Activated CD8-positive, alpha-beta memory T cell treated with anti-CD3 and anti-CD28 coated beads for 1 hour (primary cell): ENCODE measurements at places on chromosomes 2 and 18.

DNA sequence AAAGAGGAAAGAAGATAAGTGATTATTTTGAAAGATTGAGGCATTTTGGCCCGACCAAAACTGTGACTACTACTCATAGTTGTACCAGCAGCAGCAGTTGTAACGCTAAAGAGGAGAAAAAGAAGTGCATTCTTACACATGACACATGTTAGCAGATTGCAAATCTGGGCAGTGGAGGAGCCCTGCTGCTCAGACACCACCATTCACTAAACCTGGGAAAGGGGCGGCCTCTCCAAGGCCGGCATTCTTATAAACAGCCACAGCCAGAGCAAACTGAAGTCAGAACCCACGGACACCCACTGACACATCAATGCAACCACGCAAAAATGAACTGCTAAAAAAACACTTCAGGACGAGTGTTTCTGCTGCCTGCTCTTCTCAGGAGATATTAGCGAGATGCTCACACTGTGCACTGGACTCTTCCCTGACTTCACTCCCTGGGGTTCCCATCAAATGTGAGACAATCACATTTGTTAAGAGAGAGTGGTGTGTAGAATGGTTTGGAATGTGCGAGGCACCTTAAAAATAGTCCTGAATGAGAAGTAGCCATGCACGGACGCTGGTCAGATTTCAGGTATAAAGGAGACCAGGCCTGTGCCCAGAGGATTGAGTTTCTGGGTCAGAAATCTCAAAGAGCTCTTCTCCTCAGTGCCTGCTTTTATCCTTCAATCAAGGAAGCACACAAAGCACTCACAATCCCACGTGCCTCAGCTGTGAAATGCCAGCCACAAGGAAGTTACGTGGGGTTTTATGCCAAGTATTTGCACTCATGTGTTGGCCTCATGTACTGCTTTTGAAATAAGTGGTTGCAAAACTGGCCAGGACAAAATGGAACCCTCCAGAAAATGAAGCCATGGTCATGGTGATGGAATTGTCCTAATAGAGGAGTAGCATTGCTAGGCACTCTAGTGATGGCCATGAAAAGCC, 83.4 kb downstream of the MTCL1 start:
- DNase-seq: no peak

DNA sequence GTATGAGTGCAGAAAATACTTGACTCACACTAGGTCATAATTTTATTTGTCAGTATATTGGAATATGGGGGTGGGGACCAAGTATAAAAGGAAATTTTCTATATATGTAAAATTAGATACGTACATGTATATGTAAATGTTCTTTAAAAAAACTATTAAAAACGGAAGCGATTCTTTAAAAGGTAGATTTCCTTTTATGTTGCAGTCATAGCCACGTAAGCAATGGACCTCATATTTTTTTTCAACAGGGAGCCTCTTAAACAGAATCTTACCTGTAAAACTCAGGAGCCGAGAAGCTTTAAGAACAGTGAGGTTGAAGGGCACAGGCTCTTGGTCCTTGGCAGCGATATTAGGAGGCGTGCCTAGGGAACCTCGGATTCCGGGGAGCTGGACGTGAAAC, 3.3 kb downstream of the RHBDD1 start:
- DNase-seq: no peak

DNA sequence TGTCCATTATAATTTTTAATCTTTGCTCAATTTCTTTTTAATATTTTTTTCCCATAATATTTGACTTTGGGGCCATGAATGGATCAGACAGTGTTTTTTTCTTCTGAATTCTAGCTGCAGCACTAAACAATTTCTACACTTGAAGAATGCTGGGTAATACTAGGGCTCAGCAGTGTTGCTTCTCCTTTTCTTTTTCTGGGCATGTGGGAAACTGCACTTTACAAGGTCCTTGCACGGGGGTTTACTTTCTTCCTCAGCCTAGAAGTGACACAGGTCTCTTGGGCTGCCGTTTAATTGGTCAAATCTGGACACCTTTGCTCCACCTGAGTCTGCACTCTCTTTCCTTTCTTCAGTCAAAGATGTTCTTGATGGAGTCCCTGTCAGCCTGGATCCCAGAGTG, 135.4 kb upstream of the APCDD1 start:
- DNase-seq: no peak

DNA sequence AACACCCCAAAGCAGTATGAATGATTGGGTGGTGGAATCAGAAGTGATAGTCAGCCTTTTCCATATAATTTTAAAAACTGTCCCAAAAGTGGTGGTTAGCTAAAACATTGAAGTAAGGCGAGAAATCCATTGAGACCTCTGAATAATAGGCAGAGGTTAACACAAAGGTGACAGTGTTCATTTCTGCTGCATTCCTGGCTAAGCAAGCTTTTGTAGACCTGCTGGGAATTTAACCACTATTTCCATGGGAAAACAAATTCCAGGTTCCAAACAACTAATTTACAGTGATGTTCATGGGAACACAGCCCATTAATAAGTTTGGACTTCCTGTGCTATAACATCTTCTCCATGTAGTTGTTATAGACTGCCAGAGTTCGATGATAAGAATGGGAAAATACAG, 6.3 kb upstream of the INO80D start:
- no peak for DNase-seq

DNA sequence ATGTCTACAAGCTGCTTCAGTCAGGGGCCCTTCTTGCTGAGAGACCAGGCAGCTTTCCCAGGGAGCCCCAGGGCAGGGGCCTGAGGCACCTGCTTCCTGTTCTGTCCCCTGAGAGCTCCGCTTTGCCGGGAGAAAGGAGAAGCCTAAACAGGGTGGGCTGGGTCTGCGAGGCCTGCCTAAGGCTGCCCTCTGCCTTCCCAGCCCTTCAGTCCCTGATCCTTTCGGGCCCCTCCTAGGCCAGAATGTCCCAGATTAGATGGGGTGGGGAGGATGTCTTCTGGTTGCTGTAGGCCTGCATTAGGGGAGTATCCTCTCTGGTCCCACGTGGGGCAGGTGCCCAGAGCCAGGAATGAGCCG, 72.4 kb downstream of the TGOLN2 start:
- no peak for DNase-seq

DNA sequence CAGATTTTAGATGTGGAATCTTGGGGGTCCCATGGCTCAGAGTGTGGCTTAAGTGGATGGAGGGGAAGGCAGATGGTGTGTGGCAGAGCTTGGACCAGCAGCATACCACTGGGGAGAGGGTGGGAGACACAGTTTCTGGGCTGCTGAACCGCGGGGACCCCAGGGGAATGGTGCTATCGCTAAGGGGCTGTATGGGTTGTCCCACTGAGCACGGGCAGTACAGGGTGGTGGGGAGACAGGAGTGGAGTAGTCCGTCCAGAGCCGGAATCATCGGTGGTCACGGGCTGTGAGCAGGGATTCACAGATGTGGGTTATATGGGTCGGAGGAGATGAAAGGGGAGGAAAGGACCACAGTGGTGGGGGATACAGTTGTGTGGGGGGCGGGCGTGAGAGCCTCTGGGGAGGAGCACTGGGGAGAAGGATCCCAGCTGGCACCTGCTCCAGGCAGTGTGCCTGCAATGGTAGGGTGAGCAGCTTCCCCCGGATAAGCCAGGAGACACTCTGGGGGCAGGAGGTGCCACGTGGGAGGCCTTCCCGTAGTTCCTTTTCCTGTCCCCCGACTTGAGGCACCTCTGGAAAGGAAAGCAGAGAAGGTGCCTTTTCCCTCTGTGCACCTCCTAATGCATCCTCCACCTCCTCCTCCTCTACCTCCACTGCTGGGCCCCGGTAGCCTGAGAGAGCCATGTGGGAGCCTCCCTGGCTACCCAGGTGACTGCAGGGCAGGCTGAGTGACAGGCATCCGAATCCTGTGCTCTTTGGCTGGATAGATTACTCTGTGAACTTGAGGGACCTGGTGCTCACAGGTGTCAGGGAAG, 24.9 kb downstream of the IGFBP5 start:
- DNase-seq: no peak

- no peak for DNase-seq
Measured at GRCh38 chr2:96760986-96761832, 507 bp downstream of the CNNM4 start.

- no peak for DNase-seq
Measured at GRCh38 chr2:2456721-2457120, 125.6 kb upstream of the MYT1L start.

DNA sequence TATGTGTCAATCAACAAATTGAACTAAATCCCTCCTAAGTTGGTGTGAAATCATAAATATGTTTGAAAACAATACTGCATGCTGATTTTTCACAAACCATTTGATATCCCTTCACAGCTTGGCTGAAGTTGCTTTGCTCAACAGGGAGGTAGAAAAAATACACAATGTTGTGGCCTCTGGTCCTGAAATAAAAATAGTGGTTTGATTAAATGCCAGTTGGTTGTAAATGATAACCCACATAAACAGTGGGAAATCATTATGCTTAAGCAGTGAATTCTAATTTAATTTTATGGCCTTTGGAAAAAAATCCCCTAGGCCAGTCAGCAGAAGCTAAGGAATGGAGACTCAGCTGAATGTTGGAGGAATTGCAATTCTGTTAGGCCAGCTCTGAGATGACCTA, 359.4 kb upstream of the CWC22 start:
- no peak for DNase-seq

GRCh38 chr2:15040429-15041084, 408.0 kb downstream of the LRATD1 start:
- no peak for DNase-seq

DNA sequence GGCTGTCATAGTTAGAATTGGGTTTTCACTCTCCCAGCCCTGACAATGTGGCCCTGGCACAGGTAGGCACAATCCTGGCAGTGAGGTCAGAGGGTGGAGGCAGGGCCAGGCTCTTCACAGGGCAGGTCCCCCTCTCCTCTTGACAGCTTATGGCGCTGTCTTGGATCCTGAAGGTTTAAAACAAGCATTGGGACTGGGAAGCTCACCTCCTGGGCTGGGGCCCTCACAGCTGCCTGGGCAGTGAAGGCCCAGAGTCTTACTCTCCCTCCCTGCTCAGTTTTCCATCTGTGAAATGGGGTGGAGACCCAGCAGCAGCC, 23.3 kb downstream of the LBH start:
- DNase-seq: no peak

- no peak for DNase-seq
Measured at GRCh38 chr18:35983147-35983546, 10.7 kb downstream of the RMP24 start.

GRCh38 chr2:191318729-191319078, 73.5 kb downstream of the MYO1B start:
- no peak for DNase-seq

DNA sequence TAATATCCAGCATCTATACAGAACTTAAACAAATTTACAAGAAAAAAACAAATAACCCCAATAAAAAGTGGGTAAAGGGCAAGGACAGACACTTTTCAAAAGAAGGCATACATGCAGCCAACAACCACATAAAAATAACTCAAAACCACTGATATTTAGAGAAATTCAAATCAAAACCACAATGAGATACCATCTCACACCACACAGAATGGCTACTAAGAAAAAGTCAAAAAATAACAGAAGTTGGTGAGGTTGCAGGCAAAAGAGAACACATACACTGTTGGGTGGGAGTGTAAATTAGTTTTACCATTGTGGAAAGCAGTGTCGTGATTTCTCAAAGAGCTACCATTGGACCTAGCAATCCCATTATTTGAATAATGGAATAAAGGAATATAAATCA, 1973.9 kb upstream of the LRRTM1 start:
- DNase-seq: no peak

- DNase-seq: no peak
Measured at GRCh38 chr2:180722551-180723239, 257.7 kb upstream of the UBE2E3 start.

- no peak for DNase-seq
Measured at GRCh38 chr2:67824186-67824585, 238.6 kb downstream of the C1D start.

GRCh38 chr2:2909086-2910035, 468.3 kb downstream of the EIPR1 start:
- DNase-seq: no peak

- DNase-seq: no peak
Measured at GRCh38 chr2:62895632-62896009, 155.0 kb upstream of the OTX1 start.

DNA sequence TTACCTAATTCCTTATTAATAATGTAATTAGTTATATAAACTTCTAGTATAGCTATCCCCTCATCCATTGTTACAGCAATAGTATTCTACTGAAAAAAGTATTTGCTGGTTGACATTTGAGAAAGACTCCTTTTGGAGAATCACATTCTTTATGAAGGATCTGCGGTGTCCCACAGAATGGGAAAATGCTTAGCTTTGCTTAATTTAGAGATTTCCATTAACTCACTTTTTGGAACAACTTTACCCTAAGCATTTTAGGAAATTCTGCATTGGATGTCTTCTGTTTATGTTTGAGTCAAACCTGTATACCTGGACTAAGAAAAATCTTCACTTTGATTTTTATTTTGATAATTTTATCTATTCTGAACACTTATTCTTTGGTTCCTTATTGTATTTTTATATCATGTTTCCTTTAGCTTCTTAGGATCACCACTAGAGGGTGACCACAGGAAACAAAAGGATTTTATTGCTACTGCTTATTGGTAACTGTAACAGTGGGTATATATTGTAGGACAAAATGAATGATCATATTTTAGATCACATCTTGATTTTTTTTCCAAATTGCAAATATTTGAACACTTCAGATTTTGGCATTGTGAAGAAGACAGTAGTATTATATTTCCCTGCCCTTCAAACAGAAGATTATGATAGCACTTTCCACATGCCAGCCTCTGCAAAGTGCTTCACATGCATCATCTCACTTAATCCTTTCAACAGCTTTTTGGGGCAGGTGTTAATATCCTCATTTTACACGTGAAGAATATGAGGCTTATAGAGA, 79.6 kb downstream of the MIB1 start:
- no peak for DNase-seq

DNA sequence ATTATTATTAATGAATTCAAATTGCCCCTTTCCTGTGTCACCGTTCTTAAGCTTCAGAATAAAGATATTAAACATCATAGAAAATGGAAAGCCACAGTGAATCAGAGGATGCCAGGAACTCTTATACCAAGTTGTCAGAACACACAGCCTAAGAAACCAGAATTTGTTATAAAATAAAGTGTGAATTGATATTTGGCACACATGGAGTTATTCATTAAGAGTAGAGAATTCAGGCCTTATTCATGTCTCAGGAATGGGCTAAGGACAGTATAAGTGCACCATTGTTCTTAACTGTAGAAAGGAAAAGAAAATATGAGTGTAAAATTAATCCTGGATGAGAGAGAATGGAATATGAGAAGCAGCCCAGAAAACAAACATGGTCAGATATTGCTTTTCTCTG, 86.7 kb upstream of the ATP8B1 start:
- no peak for DNase-seq

DNA sequence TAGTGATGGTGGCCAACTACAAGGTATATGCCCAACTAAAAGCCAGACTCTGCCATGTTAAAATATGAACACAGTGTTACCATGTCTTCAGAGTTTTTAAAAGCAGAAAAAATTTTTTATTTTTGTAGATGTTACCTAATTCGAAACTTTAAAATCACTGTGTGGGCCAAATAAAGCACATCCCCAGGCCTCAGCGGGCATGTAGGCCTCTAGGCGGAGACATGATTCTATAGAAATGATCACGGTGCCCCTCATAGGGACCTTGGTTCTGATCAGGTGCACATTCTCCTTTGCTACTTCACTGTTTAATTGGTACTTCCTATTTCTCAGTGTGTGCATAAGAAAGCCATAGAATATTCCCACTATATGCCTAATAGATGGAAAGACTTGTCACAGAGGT, 349.2 kb downstream of the XIRP2 start:
- DNase-seq: no peak

- no peak for DNase-seq
Measured at GRCh38 chr2:163735685-163736432, at the start of gene FIGN. TSS of gene FIGN (minus strand) at chr2:163736008. CDS start at chr2:163734927, 1,081 bp downstream.
